ENCODE measurements at places on chromosomes 12 and 14.

GRCh38 chr12:95173392-95174251 is 43.6 kb downstream of the FGD6 start:
- peak; percentile 20 for DNase-seq

DNA sequence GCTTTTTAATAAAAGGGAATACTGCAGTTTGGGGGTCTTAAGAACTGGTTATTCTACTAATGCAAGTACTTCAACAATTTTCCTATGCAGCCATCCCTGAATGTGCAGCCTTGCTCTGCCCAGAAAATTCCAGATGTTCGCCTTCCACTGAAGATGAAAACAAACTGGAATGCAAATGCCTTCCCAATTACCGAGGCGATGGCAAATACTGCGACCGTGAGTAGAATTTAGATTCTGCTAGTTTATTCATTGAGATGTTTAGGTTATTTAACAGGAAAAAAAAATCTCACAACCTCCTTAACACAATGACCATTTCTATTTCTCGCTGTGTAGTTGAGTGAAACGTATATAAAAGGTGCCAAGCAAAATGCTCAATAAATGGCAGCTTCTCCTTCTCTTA is 49.9 kb downstream of the STAB2 start:
- no peak for DNase-seq

GRCh38 chr14:40218282-40218941 is 786.2 kb upstream of the FBXO33 start:
- no peak for DNase-seq

- DNase-seq = no peak
These were observed 68.3 kb downstream of the DENND5B start for GRCh38 chr12:31522607-31523006.

DNA sequence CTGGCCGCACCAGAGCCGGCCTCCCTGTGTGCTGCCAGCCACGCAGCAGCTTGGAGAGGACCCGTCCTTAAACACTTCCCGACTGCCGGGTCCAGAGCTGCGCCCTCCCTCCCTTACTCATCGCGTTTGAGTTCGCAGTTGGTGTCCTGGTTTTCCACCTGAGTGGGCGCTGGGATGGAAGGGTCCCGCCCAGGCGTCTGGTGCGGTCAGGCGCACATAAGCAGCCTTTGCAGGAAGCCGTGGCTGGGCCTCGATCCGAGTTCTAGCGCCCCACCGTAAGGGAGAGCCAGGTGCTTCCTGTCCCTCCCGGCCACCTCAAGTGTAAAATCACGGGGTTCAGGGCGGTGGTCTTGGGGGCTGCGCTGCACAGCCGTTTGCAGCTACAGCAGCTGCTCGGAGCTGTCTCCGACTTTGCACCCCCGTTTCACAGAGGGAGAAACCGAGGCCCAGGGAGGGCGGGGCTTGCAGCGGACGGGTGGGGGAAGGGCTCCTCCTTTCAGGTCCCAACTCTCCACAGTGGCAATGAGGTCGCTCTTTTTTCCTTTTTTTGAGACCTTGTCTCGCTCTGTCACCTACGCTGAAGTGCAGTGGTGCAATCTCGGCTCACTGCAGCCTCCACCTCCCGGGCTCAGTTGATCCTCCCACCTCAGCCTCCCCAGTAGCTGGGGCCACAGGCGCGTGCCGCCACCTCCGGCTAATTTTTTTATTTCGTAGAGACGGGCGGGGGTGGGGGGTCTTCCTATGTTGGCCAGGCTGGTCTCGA is 51.3 kb downstream of the LRCOL1 start:
- no peak for DNase-seq

- DNase-seq = no peak
These were observed 183.4 kb downstream of the ESR2 start for GRCh38 chr14:64110802-64111201.

DNA sequence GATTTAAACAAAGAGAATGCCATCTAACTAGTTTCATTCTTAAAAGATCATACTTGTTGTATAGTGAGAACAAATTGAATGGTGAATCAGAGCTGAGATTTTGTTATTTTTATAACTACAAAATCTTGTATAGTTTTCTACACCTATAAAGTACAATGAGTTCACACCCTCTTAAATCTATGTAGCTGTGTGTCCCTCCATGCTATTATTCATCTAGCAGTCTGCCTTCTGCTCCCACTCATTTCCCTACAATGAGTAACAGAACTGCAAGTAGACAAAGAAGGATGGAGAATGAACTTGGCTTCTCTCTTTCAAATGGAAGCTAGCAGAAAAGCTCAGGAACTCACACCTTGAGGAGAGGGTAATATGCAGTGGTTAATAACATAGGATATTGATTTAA is 7.1 kb downstream of the IFNG-AS1 start:
- DNase-seq = no peak

DNA sequence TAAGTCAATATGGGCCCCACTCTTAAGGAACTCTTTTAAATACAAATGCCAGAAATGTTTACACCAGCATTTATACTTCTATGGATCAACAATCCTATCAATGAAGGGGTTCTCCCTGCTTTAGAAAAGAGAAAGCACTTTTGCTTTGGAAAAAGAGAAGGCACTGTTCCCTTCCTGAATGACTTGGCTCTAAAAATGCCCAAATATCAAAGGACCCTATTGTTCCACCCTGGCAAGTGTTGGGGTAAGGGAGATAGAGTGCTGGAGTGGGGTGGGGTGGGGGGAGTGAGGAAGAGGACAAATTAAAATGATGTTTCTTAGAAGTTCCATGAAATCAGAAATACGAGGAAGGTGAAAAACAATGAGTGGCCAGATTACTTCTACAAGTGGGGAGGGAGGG is 131.6 kb upstream of the GRIN2B start:
- DNase-seq = no peak

- DNase-seq = no peak
These were observed 2.5 kb downstream of the USP44 start for GRCh38 chr12:95548539-95549391.

GRCh38 chr12:65152012-65152411 is 17.4 kb upstream of the LEMD3 start:
- no peak for DNase-seq

DNA sequence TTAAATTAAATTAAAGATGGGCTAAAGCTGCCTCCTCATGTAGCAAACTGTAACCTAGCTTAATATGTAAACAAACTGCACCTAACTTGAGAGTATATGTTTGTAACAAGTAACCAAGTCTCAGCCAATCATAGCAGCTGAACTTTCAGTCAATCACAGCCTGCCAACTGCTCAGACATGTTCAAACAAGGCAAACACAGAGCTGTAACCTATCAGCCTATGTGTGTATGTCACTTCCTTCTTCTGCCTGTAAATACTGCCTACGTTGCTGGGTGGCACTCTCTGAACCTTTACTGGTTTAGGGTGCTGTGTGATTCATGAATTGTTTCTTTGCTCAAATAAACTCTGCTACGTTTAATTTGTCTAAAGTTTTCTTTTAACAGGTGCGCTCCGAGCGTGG is 2.9 kb downstream of the SERPINA6 start:
- DNase-seq = no peak

DNA sequence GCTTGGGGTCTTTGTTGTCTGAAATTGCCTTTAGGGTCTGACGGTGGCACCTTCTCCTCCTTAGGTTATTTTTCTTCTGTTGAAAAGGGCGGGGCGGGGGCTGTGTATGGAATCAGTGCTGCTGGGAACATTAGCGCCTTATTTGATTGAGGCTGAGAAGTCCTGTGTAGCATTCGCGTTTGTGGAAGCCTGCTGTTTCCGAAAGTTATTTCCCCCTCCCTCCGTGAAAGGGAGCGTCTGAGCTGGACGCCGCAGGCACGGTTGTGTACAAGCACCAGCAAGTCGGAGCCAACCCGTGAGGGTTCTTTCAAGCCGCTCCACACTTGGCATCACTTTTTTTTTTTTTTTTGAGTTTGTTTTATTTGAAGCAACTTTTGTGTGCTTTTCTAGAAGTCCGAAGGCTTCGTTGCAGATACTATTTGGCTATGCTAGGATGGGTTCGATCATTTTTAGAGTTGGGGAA is 1.1 kb downstream of the SYNE2 start:
- DNase-seq = peak; percentile 12

- DNase-seq = no peak
These were observed 52.0 kb downstream of the SLC38A6 start for GRCh38 chr14:61033054-61033453.

Measured in GM04504 (cell line).